CD4-positive, alpha-beta T cell treated with Interleukin-21 for 1 hour (primary cell): ENCODE measurements at places on chromosomes 4 and X.

DNA sequence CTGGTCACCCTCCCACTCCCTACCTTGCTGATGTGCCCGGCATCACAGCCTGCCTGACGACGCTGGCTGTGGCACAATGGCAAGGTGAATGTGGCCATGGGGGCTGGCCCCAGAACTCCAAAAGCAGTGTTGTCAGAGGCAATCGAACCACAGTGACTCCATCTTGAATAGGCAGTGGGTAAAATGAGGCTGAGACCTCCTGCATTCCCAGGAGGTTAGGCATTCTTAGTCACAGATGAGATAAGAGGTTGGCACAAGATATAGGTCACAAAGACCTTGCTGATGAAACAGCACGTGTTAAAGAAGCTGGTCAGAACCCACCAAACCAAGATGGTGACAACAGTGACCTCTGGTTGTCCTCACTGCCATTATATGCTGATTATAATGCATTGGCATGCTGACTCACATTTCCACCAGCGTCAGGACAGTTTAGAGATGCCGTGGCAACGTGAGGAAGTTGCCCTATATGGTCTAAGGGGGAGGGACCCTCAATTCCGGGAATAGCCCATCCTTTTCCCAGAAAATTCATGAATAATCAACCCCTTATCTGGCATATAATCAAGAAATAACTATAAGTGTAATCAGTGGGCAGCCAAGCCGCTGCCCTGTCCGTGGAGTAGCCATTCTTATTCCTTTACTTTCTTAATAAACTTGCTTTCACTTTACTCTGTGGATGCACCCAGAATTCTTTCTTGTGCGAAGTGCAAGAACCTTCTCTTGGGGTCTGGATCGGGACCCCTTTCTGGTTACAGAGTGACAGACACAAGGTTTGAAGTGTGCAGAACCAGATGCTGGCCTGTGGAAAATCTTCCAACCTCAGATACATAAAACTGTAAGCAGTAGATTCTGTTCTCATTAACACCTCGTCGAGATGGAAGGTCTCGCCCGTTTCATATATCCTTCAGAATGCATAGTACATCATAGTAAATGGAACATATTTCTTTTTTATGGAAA lies 26.8 kb upstream of the CLDN24 start:
- DNase-seq = peak; percentile 5

- DNase-seq = no peak
Measured at GRCh38 chr4:100882661-100883060, 364.8 kb upstream of the EMCN start.

GRCh38 chrX:38654302-38654701 lies 93.0 kb downstream of the TSPAN7 start:
- no peak for DNase-seq

GRCh38 chr4:158778156-158778711 lies 9.4 kb downstream of the FNIP2 start:
- DNase-seq = peak; percentile 13

DNA sequence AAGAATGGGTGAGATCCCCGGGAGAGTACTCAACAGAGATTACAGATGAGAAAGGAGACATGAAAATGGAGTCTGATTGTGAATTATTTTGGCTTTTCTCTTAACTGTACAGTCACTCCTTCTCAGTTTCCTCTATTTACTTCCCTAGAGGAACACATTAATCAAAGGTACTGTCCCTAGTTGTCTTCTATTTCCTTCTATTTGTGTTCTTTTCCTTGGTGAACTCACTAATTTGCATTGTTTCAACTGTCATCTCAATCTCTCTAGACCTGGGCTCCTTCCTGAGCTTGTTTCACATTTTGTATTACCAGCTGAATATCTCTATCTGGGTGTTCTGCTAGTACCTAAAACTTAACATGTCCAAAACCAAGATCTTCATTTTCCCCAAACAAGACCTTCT lies 59.8 kb downstream of the ABCB7 start:
- DNase-seq = no peak
